ENCODE measurements at places on chromosomes 11 and 22.

DNA sequence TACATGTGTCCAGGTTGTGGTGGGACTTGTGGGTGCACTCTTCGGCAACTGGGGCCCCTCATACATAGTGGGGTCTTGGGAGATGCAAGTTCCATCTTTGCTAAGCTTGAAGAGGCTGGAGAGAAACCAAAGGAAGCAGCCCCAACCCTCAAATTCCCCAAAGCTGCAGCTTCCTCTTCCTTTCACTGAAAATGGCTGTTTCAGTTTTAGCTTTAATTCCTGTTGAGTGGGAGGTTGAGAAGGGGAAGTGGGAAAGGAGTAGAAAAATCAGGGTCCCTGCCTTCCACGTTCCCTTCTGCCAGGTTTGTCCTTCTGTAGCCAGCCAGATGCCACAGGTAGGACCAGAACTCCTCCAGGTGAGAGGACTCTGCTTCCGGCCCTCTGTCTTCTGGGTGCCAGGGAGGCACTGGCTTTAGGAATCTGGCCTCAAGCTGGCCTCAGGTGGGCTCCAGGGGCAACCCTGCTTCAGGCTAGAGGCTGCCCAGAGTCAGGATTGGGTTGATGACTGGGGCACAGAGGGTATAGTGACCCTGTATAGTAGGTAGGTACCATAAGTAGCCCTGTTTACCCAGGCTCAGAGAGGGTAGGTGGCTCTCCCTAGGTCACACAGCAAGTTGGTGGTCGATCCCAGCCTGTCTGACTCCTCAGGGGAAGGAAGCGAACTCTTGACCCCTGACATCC, 16.2 kb downstream of the P2RY6 start:
- no peak for DNase-seq

- no peak for DNase-seq
Measured at GRCh38 chr22:50183141-50183971, 2.4 kb upstream of the TRABD start.

GRCh38 chr22:27401321-27401720, 400.2 kb downstream of the MN1 start:
- no peak for DNase-seq

DNA sequence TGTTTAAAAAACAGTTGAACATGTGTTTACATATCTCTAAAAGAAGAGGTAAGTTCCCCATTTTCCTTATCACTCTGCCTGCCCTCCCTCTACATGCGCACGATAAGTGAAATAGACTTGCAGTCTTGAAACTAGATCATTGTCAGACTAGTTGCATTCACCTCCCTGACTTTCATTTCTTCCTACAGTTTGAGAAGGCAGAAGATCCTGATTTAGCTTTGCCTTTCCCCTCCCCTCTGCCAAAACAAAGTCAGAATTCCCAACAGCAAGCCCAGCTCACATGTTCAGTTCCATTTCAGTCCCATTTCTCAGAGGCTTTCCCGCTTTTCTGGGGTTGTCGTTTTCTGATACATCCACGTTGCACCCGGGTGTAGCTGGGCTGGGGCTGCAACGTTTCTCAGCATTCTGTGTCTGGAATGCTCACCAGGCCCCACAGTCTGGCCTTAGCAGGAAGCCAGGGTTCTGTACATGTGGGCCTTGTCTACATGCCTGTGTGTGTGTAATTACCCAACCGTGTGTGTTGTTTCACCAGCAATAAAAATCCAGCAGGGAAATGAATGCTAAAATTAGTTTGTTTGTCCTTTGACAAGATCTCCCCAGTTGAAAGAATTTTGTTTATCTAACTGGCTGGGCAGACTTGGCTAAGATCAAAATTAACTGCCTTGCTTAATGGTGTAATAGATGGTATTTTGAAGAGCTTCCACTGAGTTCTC, 179.2 kb downstream of the DBX1 start:
- no peak for DNase-seq

DNA sequence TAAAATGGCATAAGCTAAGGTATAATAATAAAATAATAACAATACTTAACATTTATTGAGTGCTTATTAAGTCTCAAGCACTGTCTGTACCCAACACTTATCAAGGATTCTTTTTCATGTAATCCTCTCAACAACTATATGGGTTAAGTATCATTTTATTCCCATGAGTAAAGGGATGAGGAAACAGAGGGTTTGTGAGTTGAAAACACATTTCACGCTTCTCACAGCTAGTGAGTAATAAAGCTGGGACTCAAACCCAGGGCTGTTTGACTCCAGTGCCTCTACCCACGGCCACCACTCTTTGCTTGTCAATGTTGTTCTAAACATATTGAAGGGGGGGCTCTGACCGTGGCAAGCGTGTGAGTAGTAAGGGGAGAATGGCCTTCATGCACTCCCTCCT, 8.7 kb downstream of the CD3E start:
- DNase-seq, result no peak

GRCh38 chr22:33438273-33438672, 380.1 kb upstream of the SYN3 start:
- DNase-seq, result peak; percentile 49

GRCh38 chr11:112162761-112163546, 940 bp downstream of the IL18 start:
- DNase-seq, result no peak

Data from occipital lobe (tissue), 3 donors.